ENCODE measurements at places on chromosomes 4 and X. TPM values are rescaled to one million over a fixed set of nuclear protein-coding genes. Genes with fewer than 3 reads are reported as not detected.

DNA sequence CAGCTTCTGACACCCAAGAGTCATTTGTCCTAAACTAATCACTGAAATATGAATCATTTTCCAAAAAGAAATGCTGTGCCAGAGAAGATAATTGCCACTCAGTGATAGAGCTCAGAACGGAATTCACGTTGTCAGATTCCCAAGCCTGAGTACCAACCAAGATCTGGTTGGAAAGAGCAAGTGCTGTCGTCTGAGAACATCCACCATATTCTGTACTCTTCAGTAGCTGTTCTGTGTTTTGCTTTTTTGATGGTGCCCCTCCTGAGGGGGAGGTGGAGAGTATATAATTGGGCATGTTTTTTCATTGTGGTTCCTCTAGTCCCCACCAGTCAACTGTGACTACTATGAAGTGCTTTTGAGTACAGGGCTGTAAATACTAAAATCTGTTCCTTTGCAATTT is 13.2 kb downstream of the RUFY3 start:
- DNase-seq, result no peak

- no peak for DNase-seq
Observed at GRCh38 chr4:180993244-180993836, 1249.9 kb upstream of the TENM3 start.

- no peak for DNase-seq
Observed at GRCh38 chrX:136199365-136199764, 51.8 kb downstream of the MAP7D3 start.

DNA sequence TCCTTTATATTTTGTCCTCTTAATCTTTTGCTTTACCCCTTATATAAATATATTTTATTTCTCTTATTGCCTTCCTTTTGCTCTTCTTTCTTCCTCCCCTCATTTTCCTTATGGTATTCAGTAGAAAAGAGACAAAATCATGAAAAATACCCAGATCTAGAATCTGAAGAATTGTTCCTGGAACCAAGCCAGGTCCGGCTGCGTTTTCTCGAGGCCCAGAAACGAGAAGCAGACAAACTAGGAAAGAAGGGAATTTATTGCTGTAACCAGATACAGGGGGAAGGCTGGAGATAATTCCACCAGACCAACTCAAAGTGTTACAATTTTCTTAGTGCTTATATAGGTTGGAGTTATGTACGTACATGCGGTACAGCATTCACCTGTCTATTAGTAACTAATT is 328.7 kb downstream of the GABRG1 start:
- DNase-seq, result no peak

- DNase-seq, result no peak
Observed at GRCh38 chr4:2947926-2948325, 15.3 kb downstream of the NOP14 start.

DNA sequence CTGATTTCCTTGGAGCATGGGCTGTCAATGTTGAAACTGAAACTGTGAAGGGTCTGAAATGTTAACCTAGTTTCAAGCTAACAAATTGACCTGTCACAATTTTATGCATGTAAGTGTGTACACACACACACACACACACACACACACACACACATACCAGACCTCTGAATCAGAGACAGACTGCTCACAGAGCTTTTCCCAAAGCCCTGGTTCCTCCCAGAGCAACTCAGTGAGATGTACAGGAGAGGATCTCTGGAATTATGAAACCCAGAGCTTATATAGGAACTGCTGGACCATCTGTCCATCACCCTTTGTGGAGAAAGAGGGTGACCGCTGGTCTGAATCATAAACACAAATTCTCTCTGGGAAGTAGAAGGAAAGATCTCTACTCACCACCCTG is 228.1 kb upstream of the PRPS2 start:
- DNase-seq, result no peak

GRCh38 chrX:119155416-119156035 is 27.9 kb upstream of the KIAA1210 start:
- no peak for DNase-seq

- no peak for DNase-seq
Observed at GRCh38 chr4:84547211-84547610, 35.7 kb upstream of the CDS1 start.

GRCh38 chr4:55768291-55768690 is 51.3 kb upstream of the EXOC1L start:
- DNase-seq, result no peak

Gene FGFBP1
- 66.5 TPM for total RNA-seq

Gene RPL34
- total RNA-seq, result 704 TPM

- no peak for DNase-seq
Observed at GRCh38 chr4:105542039-105542438, 10.4 kb upstream of the ARHGEF38 start.

- no peak for DNase-seq
Observed at GRCh38 chr4:48237996-48238645, 31.5 kb downstream of the TEC start.

Gene KLHL4
- 0.08 TPM for total RNA-seq

GRCh38 chr4:20487852-20488251 is 212.4 kb upstream of the PACRGL start:
- no peak for DNase-seq

- DNase-seq, result no peak
Observed at GRCh38 chr4:70718811-70719604, 2.8 kb upstream of the RUFY3 start.

DNA sequence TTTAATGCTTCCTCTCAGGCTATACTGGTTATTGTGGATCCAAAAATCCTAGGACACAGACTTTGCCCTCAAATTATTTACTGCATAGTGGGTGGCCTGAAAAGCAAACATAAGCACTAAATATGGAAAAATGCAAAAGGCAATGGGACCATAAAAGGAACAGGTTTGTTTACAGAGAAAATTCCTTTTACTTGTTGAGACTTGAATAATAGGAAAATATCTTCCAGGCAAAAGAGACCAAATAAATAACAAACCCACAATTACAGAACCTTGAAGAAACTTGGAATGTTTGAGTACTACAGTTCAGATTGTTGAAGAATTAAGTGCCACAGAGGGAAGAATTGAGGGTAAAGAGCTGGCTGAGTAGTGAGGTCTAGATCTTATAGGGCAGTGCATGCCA is 711.0 kb downstream of the C4orf33 start:
- DNase-seq, result no peak
